Activated CD8-positive, alpha-beta memory T cell treated with anti-CD3 and anti-CD28 coated beads, Interleukin-2, amount 50 U/mL, for 4 hours (primary cell): ENCODE measurements at places on chromosomes 2 and 18.

- no peak for DNase-seq
Observed at GRCh38 chr18:12451428-12451827, 43.7 kb downstream of the PRELID3A start.

GRCh38 chr2:113309655-113310387, 31.1 kb upstream of the PAX8 start:
- DNase-seq = no peak

- DNase-seq = no peak
Observed at GRCh38 chr2:237603049-237603717, 12.6 kb upstream of the RAB17 start.

GRCh38 chr2:163556511-163556910, 179.3 kb downstream of the FIGN start:
- no peak for DNase-seq

GRCh38 chr18:12372406-12372805, 4.6 kb downstream of the AFG3L2 start:
- DNase-seq = no peak

- no peak for DNase-seq
Observed at GRCh38 chr2:110124939-110125691, 9.5 kb upstream of the MALL start.

GRCh38 chr2:284896-285492, 2.9 kb downstream of the ALKAL2 start:
- DNase-seq = no peak

DNA sequence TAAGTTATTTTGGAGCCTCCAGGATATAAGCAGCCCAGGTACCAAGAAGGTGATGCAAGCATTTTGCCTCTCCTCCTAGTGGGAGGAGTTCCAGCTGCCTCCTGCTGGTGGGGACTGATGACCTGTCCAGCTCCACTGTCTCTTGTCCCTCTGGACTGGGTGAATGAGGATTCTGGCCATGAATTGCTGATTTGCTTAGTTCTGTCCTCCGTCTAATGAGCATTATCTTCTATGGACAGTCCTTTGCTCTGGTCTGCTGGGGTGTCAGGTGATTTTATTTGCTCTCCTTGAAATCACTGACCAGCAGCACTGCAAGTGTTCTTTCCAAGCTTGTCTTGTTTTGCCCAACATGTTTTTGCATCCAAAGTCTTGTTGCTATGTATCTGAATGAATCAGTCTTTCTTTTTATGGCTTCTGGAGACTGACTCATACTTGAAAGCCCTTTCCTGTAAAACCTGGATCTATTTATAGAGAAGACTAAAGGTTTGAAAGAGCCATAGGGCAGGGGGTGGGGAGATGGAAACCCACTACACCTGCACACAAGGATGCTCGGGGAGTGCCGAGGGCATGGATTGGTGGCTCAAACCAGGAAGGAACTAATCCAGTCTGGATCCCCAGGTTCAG, 40.5 kb upstream of the EFHD1 start:
- no peak for DNase-seq
